ENCODE measurements at places on chromosomes 2 and 18.

GRCh38 chr2:16553226-16553625 is 112.4 kb downstream of the CYRIA start:
- peaks cover 65% of the 10 kb centered on the region for H3K36me3 ChIP-seq
- H3K4me1 ChIP-seq = peaks cover 4% of the 10 kb centered on the region
- no peaks in the 10 kb centered on the region for H3K27me3 ChIP-seq
- DNase-seq = no peak

- H3K27me3 ChIP-seq = no peaks in the 10 kb centered on the region
- H3K27ac ChIP-seq = no peak overlapping the region
- no peaks in the 10 kb centered on the region for H3K36me3 ChIP-seq
- no peaks in the 10 kb centered on the region for H3K4me1 ChIP-seq
- no peak for DNase-seq
- H3K4me3 ChIP-seq = no peak overlapping the region
Measured at GRCh38 chr2:193810533-193810932, 1615.8 kb upstream of the TMEFF2 start.

DNA sequence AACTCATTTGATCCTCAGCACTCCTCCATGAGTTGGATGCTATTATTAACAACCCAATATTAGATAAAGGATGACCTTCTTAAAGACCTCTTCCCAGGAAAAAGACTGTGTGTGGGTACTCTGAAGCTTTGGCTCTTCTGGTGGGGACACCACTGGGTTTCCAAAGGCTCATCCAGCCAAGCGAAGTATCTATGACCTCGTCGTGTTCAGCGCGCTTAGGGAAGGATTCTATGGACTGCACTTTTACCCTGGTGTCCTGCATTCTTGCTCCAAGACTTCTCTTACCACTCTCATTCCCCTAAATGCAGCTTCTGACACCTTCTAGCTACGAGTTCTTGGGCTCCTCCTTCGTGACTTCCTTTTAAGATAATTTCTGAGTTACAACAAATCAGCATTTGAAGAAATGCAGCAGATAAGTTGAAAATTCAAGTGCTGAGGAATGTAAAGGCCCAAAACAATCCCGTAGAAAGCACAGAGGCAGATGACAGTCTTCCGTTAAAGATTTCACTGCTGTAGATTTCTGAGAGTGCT is 673 bp upstream of the HNMT start:
- H3K4me3 ChIP-seq = peak overlapping the region; percentile 64
- H3K4me1 ChIP-seq = no peaks in the 10 kb centered on the region
- no peaks in the 10 kb centered on the region for H3K36me3 ChIP-seq

DNA sequence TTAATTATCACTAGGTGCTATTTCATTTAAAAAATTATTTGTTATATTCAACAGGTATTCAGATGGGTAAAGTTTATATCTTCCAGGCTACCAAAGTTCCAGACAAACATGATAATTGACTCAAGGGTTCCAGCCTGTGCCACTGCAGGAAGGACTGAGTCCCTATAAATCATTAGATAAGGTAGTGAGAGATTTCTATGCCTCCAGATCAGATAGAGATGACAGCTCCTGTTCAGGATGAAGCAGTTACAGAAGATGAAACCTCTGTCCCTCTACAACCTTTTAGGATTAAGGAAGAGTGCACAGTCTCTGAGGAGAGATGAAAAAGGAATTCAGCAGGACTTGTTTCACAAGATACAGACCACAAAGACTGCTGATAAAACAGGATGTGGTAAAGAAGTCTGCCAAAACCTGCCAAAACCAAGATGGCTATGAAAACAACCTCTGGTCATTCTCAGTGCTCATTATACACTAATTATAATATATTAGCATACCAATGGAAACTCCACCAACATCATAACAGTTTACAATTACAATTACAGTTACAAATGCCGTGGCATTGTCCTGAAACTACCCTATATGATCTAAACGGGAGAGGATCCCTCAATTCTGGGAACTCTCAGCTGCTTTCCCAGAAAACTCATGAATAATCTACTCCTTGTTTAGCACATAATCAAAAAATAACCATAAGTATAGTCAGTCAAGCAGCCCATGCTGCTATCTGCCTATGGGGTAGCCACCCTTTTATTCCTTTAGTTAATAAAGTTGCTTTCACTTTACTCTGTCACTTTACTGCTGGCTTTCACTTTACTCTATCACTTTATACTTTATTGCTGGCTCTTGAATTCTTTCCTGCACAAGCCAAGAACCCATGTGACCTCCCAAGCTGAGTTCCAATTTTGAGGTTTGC is 288.5 kb downstream of the PDE11A start:
- H3K27ac ChIP-seq = peak overlapping the region; percentile 69
- H3K4me3 ChIP-seq = peak overlapping the region; percentile 35
- peaks cover 17% of the 10 kb centered on the region for H3K4me1 ChIP-seq
- no peaks in the 10 kb centered on the region for H3K36me3 ChIP-seq

DNA sequence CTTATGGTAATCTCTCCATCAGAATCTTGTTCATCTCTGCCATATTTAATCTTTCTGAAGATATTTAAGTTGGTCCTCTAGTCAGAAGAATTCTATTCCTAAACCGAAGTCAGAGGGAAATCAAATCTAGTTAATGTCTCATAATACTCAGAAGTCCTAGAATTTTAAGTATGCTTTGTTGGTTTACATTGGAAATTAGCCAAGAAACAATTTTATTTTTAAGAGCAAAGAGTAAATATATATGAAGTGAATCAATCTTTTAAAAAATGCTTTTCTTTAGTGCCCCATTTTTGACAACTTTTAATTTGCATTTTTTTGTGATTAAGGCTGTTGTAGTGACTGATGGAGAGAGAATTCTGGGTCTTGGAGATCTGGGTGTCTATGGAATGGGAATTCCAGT is 38.1 kb downstream of the ME2 start:
- H3K4me3 ChIP-seq = no peak overlapping the region
- no peaks in the 10 kb centered on the region for H3K4me1 ChIP-seq
- DNase-seq = no peak
- peaks cover 58% of the 10 kb centered on the region for H3K36me3 ChIP-seq
- no peak overlapping the region for H3K27ac ChIP-seq
